Substantia nigra (tissue), 51 donors: ENCODE measurements at places on chromosomes 7 and 10.

GRCh38 chr7:49618028-49618427 lies 155.4 kb upstream of the VWC2 start:
- DNase-seq, result no peak

GRCh38 chr7:16293669-16294425 lies 127.5 kb downstream of the CRPPA start:
- no peak for DNase-seq

DNA sequence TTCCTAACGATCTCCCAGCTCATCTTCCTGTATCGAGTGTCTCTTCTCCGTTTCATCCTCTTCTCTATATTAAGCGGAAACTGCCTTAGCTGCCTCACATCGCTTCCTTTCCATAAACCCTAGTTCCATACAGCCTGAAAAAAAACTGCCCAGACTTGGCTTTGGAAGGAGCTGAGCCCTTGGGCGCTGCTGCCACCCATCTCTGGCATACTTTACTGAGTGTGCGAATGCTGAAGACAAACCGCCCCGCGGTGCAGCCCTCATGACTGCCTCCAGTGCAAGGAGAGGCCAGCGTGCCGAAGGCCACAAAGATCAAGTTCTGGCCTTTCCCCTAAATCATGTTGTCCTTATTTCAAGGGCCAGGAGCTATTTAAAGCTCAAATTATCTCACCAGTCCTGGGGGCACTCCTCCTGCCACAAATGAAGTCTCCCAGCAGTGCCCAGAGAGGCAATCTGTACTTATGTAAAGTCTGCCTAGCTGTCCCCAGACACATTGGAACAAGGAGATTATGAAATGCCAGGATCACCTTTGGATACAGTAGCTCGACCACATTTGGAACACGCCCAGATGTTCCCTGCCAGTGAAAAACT lies 25.2 kb downstream of the YWHAG start:
- DNase-seq, result no peak

DNA sequence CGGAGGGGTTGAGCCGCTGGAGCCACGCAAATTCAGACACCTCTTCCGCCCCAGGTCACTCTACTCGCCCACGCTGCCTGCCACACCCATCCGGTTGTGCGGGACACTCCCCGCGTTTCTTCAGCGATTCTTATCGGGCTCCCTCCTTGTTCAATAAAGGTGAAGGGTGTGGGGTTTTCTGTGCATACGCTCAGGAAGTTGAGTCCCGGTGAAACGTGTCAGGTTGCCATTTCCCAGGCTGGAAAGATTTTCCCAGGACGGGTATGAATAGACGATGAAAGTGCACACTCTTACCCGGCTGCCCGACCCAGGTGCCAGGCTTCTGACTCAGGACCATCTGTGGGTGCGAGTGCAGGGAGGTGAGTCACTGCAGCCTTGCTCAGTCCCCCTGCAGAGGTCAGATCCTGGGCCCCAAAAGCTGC lies 22.0 kb downstream of the KLF6 start:
- no peak for DNase-seq

DNA sequence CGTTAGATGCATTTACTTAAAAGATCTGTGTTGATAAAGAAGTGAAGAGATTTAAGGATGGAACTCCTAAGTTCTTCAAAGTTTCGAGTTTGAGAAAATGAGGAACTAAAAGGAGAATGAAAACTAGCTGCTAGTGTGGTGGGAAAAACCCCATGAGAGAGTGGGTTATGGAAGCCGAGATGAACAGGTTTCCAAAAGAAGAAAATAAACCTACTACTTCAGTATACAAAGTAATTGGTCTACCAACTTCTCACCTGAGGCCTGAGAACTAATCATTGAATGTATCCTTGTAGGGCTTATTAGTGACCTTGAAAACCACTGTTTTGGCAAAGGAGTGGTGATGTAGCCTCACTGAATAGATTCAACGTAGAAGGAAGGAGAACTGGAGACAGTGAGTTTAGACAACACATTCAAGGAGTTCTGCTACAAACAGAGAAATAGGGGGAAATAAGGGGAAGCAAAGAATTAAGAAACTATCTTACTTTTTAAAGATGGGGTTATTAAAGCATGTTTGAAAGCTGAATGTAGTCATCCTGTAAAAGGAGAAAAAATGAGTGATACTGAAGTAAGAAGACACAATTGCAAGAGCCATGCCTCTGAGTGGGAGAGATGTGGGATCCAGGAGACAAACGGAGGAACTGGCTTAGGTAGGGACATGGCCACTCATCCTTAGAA lies 50.8 kb downstream of the CH25H start:
- DNase-seq, result no peak

- DNase-seq, result no peak
Observed at GRCh38 chr10:17003151-17003550, 126.5 kb downstream of the CUBN start.

DNA sequence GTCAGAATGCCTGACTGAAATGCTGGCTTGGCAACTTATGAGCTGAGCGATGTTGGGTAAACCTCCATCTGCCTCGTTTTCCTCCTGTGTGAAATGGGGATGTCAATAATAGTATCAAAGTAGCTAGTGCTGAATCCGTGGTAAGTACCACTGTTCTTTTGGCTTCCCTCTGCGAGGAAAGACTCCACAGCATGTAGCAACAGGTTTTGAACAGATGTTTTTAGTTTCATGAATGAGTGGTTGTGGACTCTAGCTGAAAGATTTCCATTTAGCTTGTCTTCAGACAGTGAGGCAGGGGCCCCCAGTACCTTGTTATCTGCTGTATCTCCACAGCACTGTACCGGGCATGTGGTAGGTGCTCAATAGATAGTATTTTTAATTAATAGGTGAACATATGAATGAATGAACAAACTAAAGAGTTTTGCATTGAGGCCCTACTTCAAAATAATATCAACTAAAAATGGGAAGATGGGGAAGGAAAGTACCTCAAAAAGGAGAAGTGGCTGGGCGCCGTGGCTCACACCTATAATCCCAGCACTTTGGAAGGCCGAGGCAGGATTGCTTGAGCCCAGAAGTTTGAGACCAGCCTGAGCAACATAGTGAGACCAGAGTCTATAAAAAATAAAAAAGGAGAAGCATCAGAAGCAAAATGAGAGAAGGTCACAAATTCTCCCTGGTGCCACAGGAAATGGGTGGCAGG lies 5.6 kb upstream of the DLG5 start:
- no peak for DNase-seq

DNA sequence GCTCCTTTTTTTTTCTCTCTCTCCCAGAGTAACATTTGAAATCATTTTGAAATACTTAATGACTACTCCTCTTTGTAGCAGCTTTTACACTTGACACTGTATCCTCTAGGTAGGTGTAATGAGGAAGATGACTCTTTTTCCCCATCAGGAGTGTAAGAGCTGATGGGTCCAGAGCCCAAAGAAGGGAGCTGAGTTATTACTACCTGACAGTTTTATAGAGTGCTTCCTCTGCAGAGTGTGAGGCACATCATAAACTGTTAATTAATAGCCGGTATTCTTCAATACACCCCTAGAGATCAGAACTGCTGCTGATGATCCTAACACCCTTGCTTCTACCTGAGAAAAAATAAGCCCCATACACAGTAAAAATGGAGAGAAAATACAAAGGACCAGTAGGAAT lies 279.8 kb upstream of the SEMA3A start:
- DNase-seq, result no peak

DNA sequence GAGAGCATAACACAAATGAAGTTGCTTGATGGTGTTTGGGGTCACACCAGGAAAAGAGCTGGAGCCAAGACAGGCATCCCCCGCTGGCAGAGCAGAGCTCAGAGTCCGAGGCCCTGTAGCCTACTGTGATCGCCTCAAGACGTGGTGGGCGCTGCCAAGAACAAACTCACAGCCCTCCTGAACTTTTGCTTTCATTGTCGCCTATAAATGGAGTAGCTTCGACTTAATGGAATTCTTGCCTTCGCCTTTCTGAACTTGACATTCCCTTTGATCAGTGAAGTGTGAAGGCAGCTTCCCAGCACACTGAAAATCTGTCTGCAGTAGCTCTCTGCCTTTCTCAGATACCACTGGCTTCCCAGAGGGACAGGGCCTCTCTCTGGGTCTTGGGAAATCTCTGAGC lies 21.3 kb downstream of the CPXM2 start:
- no peak for DNase-seq

DNA sequence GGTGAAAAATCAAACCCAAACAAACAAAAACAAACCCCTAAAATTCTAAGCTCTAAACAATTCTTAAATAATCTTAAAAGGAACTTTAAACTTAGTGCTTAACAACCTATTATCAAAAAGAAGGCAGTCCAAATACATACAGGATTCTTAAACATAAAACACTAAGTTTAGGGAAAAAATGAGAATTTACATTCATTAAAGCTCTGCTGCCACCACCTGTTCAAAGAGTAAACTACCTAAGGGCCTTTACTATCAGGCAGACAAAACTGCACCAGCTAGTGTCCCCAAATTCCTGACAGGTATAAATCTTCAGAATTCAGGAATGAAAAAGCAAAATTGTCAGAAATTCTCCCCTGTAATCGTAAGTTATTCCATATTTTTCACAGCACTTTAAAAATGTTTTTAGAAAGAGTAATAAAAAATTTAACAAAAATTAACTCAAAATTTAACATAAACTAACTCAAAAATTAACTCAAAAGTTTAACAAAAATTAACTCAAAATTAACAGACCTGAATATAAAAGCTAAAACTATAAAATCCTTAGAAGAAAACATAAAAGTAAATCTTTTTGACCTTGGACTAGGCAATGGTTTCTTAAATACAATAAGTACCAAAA lies 55.1 kb downstream of the PDZD8 start:
- no peak for DNase-seq

DNA sequence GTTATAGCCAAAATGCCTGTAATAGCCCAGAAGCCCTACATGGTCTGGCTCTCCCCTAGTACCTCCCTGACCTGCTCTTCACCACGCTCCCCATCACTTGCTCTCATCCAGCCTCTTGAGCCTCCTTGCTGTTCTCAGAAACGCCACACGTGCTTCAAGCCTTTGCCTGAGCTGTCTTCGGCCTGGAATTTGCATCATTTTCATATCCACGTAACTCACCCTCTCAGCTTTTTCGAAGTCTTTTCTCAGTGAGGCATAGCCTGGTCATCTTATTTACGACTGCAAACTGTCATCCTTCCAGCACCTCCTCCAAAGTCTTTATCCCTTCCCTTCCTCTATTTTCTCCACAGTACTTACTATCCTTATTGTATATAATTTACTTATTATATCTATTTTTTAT lies 151.0 kb upstream of the AHR start:
- DNase-seq, result no peak

DNA sequence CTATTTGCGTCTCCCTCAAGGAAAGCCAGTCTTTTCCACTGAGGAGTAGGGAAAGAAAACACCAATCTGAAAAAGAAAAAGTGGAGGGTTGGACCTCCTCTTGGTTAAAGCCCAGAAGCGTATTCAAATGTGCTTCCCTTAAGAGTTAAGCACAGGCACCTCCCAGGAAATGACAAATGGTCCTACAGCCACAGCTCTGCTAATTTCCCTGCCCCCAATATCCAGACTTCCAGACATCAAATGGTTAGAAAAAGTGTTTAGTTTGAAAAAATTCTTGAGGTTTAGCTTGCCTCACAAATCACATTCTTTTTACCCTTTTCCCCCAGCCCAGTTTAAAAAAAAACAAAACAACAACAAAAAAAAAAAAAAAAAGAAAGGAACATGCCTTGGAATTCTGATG lies 19.0 kb upstream of the COL1A2 start:
- no peak for DNase-seq

- no peak for DNase-seq
Observed at GRCh38 chr7:37932543-37932942, 12.1 kb downstream of the EPDR1 start.

- DNase-seq, result no peak
Observed at GRCh38 chr10:65670087-65670486, 1255.7 kb upstream of the LRRTM3 start.

DNA sequence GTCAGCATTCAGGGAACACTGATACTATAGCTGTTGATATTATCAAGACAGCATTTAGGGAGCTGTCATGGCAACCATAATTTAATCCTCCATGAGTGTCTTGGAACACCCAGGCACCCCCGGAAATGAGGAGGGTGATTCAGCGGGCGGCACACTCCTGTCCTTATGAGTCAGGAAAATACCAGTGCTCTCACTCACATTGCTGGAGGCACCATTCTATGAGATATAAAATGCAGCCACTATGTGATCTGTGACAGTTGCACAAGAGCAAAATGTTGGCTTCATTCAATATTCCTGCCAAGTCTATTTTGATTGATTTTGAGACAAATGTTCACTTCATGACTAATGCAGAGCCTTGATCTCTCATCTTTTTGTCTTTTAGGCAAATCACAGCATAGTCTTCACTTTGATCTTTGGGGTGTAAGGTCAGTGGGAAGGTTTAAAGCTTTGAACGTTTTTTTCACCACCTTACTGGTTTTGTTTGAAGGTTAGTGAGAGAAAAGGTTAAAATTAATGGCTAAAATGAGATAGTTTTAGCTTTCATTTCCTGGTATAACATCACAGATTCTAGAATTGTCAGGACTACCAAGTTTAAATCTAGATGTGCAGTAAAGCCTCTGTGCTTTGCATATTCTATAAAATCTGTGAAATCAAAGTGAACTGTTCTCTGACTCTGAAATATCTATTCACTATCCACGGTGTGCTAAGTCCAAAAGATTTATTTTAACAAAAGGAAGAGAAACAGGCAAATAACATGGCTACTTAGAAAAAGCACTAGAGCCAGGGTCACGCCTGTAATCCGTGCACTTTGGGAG lies 12.4 kb upstream of the ARHGAP12 start:
- no peak for DNase-seq

- no peak for DNase-seq
Observed at GRCh38 chr10:133405272-133405671, 11.3 kb downstream of the MTG1 start.

DNA sequence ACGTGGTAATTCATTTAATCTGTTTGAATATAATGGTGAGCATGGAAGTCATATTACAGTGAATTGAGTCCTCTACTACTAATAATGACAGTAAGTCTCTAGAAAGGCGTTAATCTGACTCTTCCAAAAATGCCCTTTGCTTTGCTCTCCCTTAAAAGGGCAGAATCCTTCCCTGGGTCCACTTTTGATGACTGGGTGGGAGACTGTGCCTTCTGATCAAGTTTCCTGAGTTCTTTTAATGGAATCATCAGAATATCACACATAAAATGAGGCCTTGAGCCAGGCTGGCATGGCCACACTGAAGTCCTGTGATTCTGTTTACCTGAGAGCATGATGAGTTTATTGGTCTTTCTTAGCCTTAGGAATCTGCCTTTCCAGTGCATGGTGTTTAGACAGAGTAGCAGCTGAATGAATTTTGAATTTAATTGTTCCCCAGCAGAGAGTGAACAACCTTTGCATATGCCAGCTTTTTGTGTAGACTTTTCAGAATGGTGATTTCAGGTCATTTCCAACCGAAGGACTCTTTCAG lies 33.3 kb downstream of the PAPSS2 start:
- no peak for DNase-seq

- DNase-seq, result no peak
Observed at GRCh38 chr7:150787321-150788281, 12.6 kb downstream of the TMEM176B start.

GRCh38 chr7:94532676-94533075 lies 23.1 kb downstream of the CASD1 start:
- DNase-seq, result no peak
